Vagina (tissue), 2 donors: ENCODE measurements at places on chromosomes 2 and 18.

- no peak overlapping the region for H3K27ac ChIP-seq
- H3K36me3 ChIP-seq, result no peaks in the 10 kb centered on the region
- no peak for DNase-seq
- H3K27me3 ChIP-seq, result no peaks in the 10 kb centered on the region
- no peaks in the 10 kb centered on the region for H3K4me1 ChIP-seq
These were observed 22.4 kb downstream of the B4GALT6 start for GRCh38 chr18:31661965-31662364.

DNA sequence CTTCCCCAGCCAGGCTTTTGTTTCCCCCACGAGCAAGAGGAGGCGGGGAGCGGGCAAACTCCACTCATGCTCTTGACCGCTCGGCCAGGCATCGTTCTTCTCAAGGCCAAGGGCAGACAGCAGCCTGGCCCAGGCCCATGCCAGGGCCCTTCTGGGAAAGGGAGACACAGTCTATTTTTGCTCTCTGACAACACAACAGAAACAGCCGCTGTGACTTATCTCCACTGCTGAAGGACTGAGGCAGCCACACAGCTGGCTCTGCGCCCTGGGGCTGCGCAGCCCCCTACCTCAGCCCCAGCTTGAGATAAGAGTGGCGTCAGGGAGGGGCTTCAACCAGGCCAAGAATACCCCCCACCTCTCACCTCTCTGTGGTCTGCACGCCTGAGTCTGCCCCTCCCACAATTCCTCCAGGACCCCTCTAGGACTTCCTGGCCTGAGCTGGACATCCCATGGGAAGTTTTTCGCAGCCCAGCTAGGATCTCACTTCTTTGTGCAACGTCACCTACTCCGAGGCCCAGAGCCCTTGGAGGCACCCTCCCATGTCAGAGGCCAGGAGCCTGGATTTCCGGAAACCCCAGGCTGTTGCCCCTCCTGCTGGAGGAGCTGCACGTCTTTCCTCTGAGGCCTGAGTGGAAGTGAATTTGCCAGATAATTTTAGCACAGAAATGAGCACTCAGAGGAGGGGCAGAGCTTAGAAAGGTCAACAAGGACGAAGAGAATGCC is 118.9 kb upstream of the OTOS start:
- H3K4me1 ChIP-seq, result no peaks in the 10 kb centered on the region
- H3K36me3 ChIP-seq, result no peaks in the 10 kb centered on the region
- DNase-seq, result peak; percentile 85

DNA sequence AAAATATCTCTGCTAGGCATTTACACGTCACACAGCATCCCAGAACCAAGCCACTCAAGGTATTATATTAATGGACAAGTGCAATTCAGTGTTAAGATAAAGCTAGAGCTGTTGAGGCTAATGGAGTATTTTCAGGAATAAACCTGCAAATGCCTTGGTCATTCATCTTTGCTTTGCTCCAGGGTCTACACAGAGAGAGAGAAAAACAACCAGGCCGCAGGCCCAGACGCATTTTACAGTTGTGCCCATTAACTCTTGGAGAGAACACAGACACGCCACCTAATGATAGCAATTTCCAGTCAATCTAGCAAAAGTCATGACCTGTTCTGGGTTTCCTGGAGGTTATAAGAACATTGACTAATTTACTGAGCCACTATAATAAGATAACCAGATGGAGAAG is 829.3 kb downstream of the LRRTM4 start:
- no peak for DNase-seq
- no peaks in the 10 kb centered on the region for H3K36me3 ChIP-seq
- H3K27me3 ChIP-seq, result no peaks in the 10 kb centered on the region
- no peaks in the 10 kb centered on the region for H3K4me1 ChIP-seq

GRCh38 chr2:147499785-147500184 is 345.0 kb upstream of the ACVR2A start:
- H3K4me3 ChIP-seq, result no peak overlapping the region
- no peak overlapping the region for H3K27ac ChIP-seq
- H3K27me3 ChIP-seq, result no peaks in the 10 kb centered on the region

DNA sequence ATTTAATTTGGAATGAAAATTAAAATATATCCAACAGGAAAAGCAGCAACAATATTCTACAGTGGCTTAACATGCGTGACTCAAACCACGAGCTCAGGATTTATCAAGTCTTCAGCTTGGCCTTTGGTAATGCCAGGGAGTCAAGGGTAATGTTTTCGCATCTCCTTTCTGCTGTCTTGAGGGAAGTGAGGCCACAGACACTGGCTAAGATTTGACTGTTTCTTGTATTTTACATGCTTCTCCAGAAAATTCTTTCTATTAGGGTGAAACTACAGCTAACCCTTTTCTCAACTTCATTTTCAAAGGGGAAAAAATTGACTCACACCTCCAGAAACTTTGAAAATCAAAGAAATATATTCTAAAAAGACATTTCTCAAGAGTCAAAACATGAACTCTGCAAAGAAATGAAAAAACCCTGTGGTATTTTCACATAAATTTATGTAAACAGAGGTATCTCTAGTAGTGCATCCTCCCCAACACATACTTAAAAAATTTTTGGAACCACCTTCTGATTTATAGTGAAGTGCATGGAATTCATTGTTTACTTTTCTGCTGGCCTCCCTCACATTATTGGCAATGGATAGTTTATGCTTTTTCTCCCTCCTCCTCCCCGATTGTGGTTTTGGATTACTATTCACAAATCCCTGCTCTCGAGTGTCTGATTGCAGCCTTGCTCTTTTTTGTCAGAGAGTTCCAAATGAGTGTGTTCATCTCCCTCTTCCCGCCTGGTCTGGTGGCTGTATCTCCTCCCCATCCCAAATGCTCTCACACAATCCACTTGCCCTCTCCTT is 48.7 kb downstream of the DPP4 start:
- H3K4me1 ChIP-seq, result peaks cover 21% of the 10 kb centered on the region
- no peak overlapping the region for H3K4me3 ChIP-seq
- no peaks in the 10 kb centered on the region for H3K36me3 ChIP-seq
- peak overlapping the region; percentile 15 for H3K27ac ChIP-seq

GRCh38 chr2:188878716-188879115 is 95.5 kb upstream of the COL3A1 start:
- no peak overlapping the region for H3K27ac ChIP-seq
- no peak overlapping the region for H3K4me3 ChIP-seq
- no peak for DNase-seq
- H3K4me1 ChIP-seq, result no peaks in the 10 kb centered on the region

DNA sequence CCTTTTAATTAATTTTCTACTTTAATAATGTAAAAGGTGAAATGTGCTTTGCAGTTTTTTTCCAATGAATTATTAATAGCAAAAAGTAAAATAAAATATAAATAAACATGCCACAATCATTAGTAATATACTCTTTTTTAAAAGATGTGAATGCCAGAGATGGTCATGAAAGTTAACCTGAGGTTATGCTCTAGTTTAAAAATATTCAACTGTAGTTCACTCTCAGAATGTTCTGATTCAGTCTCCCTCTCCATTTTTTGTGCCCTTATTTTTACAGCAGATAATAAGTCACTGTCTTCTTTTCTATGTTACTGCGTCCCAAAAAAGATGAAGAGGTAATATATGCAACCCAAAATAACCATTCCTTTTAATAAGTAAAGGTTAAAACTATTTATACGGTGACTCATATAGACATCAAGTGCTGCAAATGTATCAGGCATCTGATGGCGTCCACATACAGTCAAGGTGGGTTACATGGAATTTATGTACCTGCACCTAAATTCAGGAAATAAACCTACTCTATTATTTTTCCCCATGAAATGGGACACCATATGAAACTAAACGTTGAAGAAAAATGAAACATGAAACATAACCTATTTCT is 153.6 kb upstream of the ZNF804A start:
- no peak overlapping the region for H3K4me3 ChIP-seq
- H3K4me1 ChIP-seq, result no peaks in the 10 kb centered on the region
- H3K27ac ChIP-seq, result no peak overlapping the region

GRCh38 chr18:74715865-74716712 is 118.4 kb downstream of the ZNF407 start:
- no peaks in the 10 kb centered on the region for H3K27me3 ChIP-seq
- H3K27ac ChIP-seq, result no peak overlapping the region
- H3K4me1 ChIP-seq, result no peaks in the 10 kb centered on the region
- H3K36me3 ChIP-seq, result no peaks in the 10 kb centered on the region

DNA sequence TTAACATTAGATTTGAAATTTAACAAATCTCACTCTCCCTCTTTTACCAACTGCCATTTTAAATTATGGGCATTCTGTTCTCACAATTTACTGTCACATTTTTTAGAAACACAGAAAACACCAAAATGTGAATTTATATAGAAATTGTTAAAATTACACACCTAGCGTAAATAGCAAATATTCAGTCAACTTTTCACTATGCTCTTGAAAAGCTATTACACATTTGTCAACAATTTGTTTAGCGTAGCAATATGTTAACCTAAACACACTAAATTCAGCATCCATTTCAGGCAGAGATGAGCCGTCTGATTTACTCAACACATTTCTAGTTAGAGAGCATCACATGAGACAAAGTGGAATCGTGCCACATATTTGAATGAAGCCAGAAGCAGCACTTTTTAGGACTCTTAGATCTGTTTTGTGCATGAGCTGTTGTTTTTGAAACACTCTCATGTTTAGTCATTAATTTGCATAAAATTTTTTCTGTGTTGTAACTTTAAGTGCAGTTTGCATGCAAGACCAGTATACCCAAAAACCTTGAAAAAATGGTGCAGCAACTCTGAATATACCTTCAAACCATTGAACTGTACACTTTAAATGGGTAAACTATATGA is 8.2 kb downstream of the TTC32 start:
- no peak overlapping the region for H3K27ac ChIP-seq
- no peak for DNase-seq
- no peaks in the 10 kb centered on the region for H3K36me3 ChIP-seq

DNA sequence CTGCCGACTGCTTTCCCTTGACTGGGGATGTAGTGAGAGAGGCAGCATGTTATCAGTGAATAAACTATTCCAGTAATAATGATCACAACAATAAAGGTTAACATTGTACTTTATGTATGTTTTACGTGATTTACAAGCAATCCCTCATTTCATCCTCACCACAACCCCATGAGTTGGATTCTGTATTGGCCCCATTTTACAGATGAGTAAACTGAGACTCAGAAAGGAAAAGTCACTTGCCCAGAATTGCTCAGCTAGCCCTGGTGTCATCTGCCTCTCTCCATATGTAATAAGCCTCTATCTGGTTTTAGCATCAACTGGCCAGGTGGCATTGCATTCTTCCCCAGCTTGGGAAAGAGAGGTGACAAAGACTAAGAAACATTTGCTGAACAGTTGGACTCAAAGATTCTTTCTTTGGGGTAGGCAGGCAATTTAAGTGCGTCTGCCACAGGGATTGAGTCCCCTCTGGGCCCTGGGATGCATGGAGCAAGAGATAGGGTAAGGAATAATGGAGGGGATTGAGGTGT is 2.2 kb downstream of the CXCR2 start:
- DNase-seq, result no peak
- H3K4me1 ChIP-seq, result peaks cover 19% of the 10 kb centered on the region
- H3K27me3 ChIP-seq, result no peaks in the 10 kb centered on the region
- H3K4me3 ChIP-seq, result no peak overlapping the region

- no peak for DNase-seq
- H3K4me3 ChIP-seq, result no peak overlapping the region
These were observed 227.5 kb downstream of the C1D start for GRCh38 chr2:67835266-67835665.

GRCh38 chr2:88603146-88603545 is 24.1 kb downstream of the EIF2AK3 start:
- H3K27ac ChIP-seq, result no peak overlapping the region
- peaks cover 31% of the 10 kb centered on the region for H3K4me1 ChIP-seq
- no peaks in the 10 kb centered on the region for H3K27me3 ChIP-seq
- H3K4me3 ChIP-seq, result no peak overlapping the region
- H3K36me3 ChIP-seq, result no peaks in the 10 kb centered on the region

GRCh38 chr2:169569948-169570347 is 3.7 kb downstream of the FASTKD1 start:
- H3K36me3 ChIP-seq, result no peaks in the 10 kb centered on the region
- no peaks in the 10 kb centered on the region for H3K27me3 ChIP-seq
- H3K4me3 ChIP-seq, result no peak overlapping the region
- peaks cover 16% of the 10 kb centered on the region for H3K4me1 ChIP-seq
- H3K27ac ChIP-seq, result no peak overlapping the region

GRCh38 chr2:143575340-143575739 is 446.1 kb downstream of the ARHGAP15 start:
- H3K36me3 ChIP-seq, result no peaks in the 10 kb centered on the region
- no peak for DNase-seq
- H3K4me3 ChIP-seq, result no peak overlapping the region
- no peaks in the 10 kb centered on the region for H3K27me3 ChIP-seq

GRCh38 chr2:235070063-235070706 is 118.4 kb downstream of the SH3BP4 start:
- H3K27ac ChIP-seq, result no peak overlapping the region
- no peaks in the 10 kb centered on the region for H3K36me3 ChIP-seq
- DNase-seq, result no peak
- no peaks in the 10 kb centered on the region for H3K4me1 ChIP-seq
- H3K27me3 ChIP-seq, result no peaks in the 10 kb centered on the region

GRCh38 chr2:96930351-96931010 is 55.9 kb downstream of the FAM178B start:
- H3K4me1 ChIP-seq, result peaks cover 28% of the 10 kb centered on the region
- no peak overlapping the region for H3K27ac ChIP-seq
- no peak for DNase-seq
- no peaks in the 10 kb centered on the region for H3K27me3 ChIP-seq

GRCh38 chr2:161436411-161436810 is 20.3 kb downstream of the TBR1 start:
- no peaks in the 10 kb centered on the region for H3K36me3 ChIP-seq
- H3K27ac ChIP-seq, result no peak overlapping the region
- DNase-seq, result no peak
- no peaks in the 10 kb centered on the region for H3K4me1 ChIP-seq

DNA sequence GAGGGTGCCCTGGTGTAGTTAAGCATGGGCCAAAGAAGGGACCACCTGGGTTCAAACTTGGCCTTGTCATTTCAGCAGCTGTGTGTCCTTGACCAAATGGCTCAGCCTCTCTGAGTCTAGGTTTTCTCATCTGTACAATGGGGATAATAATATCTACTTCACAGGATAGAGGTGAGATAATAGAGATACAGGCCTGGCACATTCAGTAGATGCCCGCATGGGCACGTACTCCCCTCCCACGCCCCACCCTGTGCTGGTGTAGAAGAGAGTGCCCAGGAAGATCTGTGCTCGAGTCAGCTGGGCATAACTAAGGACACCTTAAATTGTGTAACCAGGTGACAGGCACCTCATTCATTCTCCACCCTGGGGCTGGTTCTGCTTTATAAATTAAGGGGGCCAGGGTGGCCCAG is 8.4 kb upstream of the TMEM185B start:
- no peaks in the 10 kb centered on the region for H3K27me3 ChIP-seq
- no peak for DNase-seq
- peaks cover 17% of the 10 kb centered on the region for H3K4me1 ChIP-seq
- no peaks in the 10 kb centered on the region for H3K36me3 ChIP-seq

DNA sequence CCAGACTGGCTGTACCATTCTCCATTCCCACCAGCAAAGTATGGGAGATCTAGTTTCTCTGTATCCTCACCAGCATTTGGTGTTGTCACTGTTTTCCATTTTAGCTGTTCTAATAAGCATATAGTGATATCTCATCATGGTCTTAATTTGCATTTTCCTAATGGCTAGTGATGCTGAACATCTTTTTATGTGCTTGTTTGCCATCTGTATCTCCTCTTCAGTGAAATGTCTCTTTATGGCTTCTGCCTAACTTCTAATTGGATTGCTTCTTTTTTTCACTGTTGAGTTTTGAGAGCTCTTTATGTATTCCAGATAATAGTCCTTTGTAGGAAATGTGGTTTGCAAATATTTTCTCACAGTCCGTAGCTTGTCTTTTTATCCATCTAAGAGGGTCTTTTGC is 18.9 kb upstream of the BIN1 start:
- H3K27ac ChIP-seq, result no peak overlapping the region
- H3K4me3 ChIP-seq, result no peak overlapping the region
- no peaks in the 10 kb centered on the region for H3K36me3 ChIP-seq
- H3K27me3 ChIP-seq, result no peaks in the 10 kb centered on the region
- DNase-seq, result no peak

- DNase-seq, result no peak
- no peak overlapping the region for H3K4me3 ChIP-seq
These were observed 54.8 kb upstream of the ZC3H15 start for GRCh38 chr2:186431306-186431705.
